ENCODE measurements at places on chromosomes 1 and 21.

- DNase-seq = no peak
These were observed 20.5 kb upstream of the BCL10 start for GRCh38 chr1:85296980-85297379.

DNA sequence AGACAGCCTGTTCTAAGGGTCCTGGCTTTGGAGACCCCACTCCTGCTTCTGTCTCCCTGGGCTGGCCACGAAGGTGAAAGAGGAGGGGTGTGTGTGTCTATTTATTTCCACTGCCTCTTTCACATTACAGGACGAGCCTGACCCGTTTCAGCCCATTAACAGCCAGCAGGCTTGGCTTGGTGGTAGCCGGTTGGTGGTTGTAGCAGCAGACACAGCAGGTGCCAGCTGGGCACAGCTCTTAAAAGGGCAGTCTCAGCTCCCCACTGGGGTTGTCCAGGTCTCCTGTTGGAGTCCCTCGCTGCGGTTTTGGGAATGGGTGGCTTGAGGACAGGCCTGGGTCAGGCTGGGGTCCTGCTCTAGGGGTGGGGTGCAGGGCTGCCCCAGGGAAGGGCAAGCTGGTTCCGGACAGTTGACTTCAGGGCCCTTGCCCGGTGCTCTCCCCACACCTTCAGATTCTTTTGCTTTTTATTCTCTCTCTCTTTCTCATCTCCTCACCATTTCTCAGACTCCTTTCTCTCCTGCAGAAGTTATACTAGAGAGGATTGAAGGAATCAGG, 84.6 kb downstream of the ACTL8 start:
- no peak for DNase-seq

- no peak for DNase-seq
These were observed 35.1 kb downstream of the SLC2A1 start for GRCh38 chr1:42923367-42924081.

GRCh38 chr1:176878750-176879536, 285.6 kb downstream of the ASTN1 start:
- no peak for DNase-seq

- DNase-seq = peak; percentile 92
These were observed at the start of gene ZBTB18 for GRCh38 chr1:244050835-244051444. Gene ZBTB18, plus strand, starts transcription at chr1:244051283. Its CDS starts 149 bp downstream, at chr1:244051432.

- no peak for DNase-seq
These were observed 4.5 kb upstream of the EDEM3 start for GRCh38 chr1:184759112-184759511.
